ENCODE measurements at places on chromosomes 1 and 21. TPM values are rescaled to one million over a fixed set of nuclear protein-coding genes. Genes with fewer than 3 reads are reported as not detected.

GRCh38 chr1:70745199-70745598 lies 302.4 kb downstream of the PTGER3 start:
- DNase-seq, result no peak
- H3K27ac ChIP-seq, result no peak overlapping the region
- no peak overlapping the region for H3K4me3 ChIP-seq

DNA sequence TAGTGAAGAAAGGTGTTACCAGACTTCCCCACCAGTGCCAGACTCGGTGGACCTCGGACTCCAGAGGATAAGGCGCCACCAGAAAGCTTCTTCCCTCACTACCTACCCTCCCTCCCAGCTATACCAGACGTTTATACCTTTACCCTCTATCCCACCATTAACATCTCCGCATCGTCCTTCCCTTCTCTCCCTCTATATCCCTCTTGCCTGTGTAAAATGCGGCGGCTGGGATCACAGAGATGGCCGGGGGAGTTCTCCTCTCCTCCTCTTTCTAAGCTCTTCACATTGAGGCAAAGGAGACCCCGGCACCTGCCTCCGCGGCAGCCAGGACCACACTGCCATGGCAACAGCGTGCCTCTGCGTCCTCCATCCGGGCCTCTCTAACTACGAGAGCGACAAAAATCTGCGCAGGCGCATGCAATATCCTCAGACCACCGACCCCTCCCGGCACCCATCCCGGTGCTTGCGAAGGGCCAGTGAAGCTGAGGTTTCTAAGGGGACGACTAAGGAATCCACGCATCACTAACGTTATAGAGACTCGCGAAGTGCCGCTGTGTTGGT lies at the start of gene CCDC181:
Gene CCDC181, minus strand, starts transcription at position 394 of the 561 bp plus-strand sequence. CDS start 2,547 bp downstream, outside the sequence.
- peak within 1 kb of the TSS; percentile 67 for H3K4me3 ChIP-seq
- no peaks in the 10 kb centered on the region for H3K4me1 ChIP-seq
- H3K36me3 ChIP-seq, result no peaks in the 10 kb centered on the region
- peak; percentile 82 for DNase-seq
- H3K27ac ChIP-seq, result no peak within 1 kb of the TSS

- no peaks in the 10 kb centered on the region for H3K36me3 ChIP-seq
- no peaks in the 10 kb centered on the region for H3K4me1 ChIP-seq
- H3K27ac ChIP-seq, result no peak overlapping the region
- no peaks in the 10 kb centered on the region for H3K27me3 ChIP-seq
- no peak overlapping the region for H3K4me3 ChIP-seq
- no peak for DNase-seq
Measured at GRCh38 chr1:43372172-43372571, 4.4 kb upstream of the ELOVL1 start.

GRCh38 chr1:226820941-226821718 lies 49.3 kb upstream of the PSEN2 start:
- no peak overlapping the region for H3K4me3 ChIP-seq
- H3K36me3 ChIP-seq, result no peaks in the 10 kb centered on the region

DNA sequence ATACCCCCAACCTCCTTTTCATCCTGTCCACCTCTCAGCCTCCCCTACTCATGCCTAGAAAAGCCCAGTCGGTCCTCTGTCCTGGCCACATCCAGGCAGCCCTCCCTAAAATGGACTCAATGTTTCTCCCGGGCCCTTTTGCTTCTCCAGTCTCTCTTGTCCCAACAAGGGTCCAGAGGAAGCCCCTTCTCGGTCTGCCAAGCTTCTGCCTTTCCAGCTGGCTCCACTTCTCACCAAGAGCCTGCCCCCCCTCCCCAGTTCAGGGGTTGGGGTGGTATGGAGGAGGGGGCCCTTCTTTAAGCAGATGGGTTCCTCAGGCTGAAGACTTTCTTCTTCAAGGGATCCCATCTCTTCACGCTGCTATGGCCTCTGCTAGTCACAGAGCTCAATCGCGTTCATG lies 23.9 kb downstream of the RAB7B start:
- DNase-seq, result no peak
- H3K4me1 ChIP-seq, result no peaks in the 10 kb centered on the region
- no peak overlapping the region for H3K27ac ChIP-seq
- no peak overlapping the region for H3K4me3 ChIP-seq
- no peaks in the 10 kb centered on the region for H3K27me3 ChIP-seq

GRCh38 chr21:32448803-32449594 lies 36.5 kb downstream of the EVA1C start:
- no peaks in the 10 kb centered on the region for H3K4me1 ChIP-seq
- H3K4me3 ChIP-seq, result no peak overlapping the region
- no peaks in the 10 kb centered on the region for H3K36me3 ChIP-seq
- H3K27me3 ChIP-seq, result no peaks in the 10 kb centered on the region
- DNase-seq, result no peak

DNA sequence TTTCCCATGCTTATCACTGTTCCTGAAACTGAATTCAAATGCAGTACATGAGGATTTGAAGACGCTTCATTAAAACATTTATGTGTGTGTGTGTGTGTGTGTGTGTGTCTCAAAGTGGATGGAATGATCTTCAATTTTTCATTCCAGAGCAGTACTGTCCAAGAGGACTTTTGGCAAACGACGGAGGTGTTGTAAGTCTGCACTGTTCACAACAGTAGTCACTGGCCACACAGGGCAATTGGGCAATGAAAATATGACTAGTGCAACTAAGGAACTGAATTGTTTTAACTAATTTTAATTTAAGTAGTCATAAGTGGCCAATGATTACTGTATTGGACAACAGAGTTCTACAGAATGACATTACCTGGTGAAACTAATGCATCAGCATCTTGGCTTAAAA lies 5.0 kb downstream of the TAF5L start:
- no peak for DNase-seq
- no peaks in the 10 kb centered on the region for H3K27me3 ChIP-seq
- no peak overlapping the region for H3K4me3 ChIP-seq
- H3K4me1 ChIP-seq, result no peaks in the 10 kb centered on the region

GRCh38 chr1:209931141-209931540 lies 6.9 kb upstream of the SYT14 start:
- H3K4me1 ChIP-seq, result no peaks in the 10 kb centered on the region
- H3K4me3 ChIP-seq, result no peak overlapping the region
- DNase-seq, result no peak
- no peaks in the 10 kb centered on the region for H3K27me3 ChIP-seq

DNA sequence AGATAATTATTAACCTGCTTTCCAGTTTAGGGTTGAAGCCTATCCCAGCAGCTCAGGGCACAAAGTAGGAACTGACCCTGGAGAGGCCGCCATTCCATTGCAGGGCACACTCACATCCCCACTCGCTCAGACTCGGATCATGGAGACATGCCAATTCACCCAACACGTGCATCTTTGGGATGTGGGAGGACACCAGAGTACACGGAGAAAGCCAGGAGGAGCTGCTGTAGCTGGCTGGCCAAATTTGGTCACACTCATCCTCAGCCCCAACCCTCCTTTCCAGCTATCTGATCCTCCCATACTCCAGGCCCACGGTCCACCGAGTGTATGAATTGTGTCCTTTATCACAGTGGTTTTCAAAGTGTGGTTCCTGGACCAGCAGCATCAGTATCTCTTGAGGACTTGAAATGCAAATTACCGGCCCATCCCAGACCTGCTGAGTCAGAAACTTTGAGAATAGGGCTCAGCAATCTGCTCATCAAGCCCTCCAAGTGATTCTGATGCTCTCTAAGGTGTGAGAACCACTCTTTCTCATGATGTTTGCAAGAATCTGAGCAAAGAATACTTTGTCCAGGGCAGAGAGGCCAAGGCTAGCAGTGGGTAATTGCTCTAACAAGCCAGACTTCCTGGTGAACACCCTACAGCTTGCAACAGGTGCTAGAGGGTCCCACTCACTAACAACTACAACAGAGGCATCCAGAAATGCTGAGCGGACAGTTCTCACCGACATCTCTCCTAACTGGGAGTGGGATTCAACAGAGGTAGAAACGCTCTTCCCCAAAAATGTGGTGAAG lies 26.3 kb downstream of the IER5 start:
- DNase-seq, result no peak
- H3K36me3 ChIP-seq, result no peaks in the 10 kb centered on the region
- H3K4me1 ChIP-seq, result peaks cover 3% of the 10 kb centered on the region
- H3K27me3 ChIP-seq, result no peaks in the 10 kb centered on the region

GRCh38 chr1:72524021-72524420 lies 241.7 kb upstream of the NEGR1 start:
- H3K4me1 ChIP-seq, result no peaks in the 10 kb centered on the region
- H3K27ac ChIP-seq, result no peak overlapping the region
- DNase-seq, result no peak
- H3K4me3 ChIP-seq, result no peak overlapping the region
- no peaks in the 10 kb centered on the region for H3K27me3 ChIP-seq
- no peaks in the 10 kb centered on the region for H3K36me3 ChIP-seq

DNA sequence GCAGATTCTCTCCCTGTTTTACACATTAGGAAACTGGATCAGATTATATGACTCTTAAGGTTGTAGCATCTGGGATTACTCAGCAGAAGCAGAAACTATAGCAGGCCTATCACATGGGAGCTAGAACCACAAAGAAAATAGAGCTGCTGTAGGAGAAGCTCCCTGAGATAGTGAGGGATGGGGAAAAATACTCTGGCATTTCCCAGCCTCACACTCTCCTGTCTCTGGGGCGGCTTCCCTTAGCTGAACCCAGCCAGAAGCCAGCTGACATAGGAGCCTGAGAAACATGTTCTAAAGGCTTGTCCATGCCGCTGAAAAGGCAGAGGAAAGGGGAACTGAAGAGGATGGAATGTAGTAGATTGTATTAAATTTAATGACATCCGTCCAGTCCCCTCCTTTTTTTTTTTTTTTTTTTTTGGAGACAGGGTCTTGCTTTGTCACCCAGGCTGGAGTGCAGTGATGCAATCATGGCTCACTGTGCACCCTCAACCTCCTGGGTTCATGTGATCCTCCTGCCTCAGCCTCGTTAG lies 76.8 kb upstream of the DNAJC6 start:
- H3K36me3 ChIP-seq, result no peaks in the 10 kb centered on the region
- H3K4me1 ChIP-seq, result no peaks in the 10 kb centered on the region
- H3K27ac ChIP-seq, result no peak overlapping the region
- no peak for DNase-seq
- H3K4me3 ChIP-seq, result no peak overlapping the region

DNA sequence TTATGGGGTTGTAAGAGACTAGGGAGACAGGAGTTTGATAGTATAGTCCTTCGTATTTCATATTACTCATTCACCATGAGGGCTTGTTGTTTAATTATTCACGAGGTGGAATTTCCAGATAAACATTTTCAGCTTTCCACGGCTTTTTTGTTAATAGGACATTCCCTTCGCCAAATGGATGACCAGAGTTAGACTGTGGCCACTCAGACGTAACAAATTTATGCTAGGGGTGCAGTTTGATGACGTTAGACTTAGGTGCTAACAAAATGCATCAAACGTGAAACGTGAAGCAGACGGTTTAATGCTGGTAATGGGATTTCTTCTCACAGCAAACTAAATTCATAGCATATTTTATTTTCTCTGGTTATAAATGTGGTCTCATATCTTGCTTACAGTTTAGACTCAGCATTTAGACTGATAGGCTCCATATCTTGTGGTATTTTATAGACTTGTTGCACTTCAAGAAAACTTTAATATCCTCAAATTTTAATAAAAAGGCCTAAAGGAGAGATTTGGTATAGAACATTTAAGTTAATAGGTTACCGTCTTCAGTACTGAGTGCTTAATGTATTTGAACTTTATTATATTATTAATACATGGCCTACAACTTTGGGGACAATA lies 2.3 kb downstream of the DHX9 start:
- no peak overlapping the region for H3K27ac ChIP-seq
- no peaks in the 10 kb centered on the region for H3K36me3 ChIP-seq
- DNase-seq, result no peak
- no peaks in the 10 kb centered on the region for H3K4me1 ChIP-seq
- no peak overlapping the region for H3K4me3 ChIP-seq
- H3K27me3 ChIP-seq, result no peaks in the 10 kb centered on the region

GRCh38 chr1:161688946-161689345 lies 18.1 kb upstream of the FCRLA start:
- H3K36me3 ChIP-seq, result no peaks in the 10 kb centered on the region
- H3K4me3 ChIP-seq, result no peak overlapping the region
- DNase-seq, result no peak
- H3K27ac ChIP-seq, result no peak overlapping the region
- no peaks in the 10 kb centered on the region for H3K4me1 ChIP-seq

GRCh38 chr1:169250022-169250421 lies 117.6 kb downstream of the NME7 start:
- no peaks in the 10 kb centered on the region for H3K36me3 ChIP-seq
- no peaks in the 10 kb centered on the region for H3K27me3 ChIP-seq
- no peak overlapping the region for H3K4me3 ChIP-seq
- no peaks in the 10 kb centered on the region for H3K4me1 ChIP-seq

DNA sequence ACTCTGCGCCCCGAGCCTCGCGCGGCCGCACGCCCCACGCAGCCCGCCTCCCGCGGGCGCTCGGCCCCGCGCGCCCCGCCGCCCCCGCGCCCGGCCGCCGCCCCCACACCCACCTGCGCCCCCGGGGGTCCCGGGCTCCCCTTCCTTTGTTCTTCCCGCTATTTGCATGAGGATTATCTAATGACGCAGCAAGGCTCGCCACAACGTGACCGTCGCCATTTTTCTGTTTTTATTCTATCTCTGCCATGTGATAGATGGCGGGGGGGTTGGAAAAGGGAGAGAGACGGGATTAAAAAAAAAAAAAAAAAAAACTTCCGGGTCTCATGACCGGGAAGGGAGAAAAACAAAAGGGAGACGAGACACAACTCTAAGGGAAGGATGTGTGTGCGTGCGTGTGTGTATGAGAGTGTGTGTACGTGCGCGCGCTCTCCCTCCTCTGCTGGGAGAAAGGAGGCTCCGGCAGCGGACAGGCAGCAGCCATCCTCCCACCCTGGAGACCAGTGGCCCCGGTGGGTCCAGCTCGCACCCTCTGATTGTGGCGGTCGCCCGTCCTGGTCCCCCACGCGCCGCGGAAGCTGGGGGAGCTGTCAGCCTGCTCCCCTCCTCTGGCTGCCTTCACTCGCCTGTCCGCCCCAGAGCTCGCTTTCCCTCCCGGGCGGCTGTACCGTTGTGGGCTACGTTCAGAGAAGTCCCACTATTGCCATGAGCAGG lies 80.4 kb upstream of the AK4 start:
- peak overlapping the region; percentile 100 for H3K27ac ChIP-seq
- DNase-seq, result peak; percentile 85
- H3K4me3 ChIP-seq, result peak overlapping the region; percentile 78
- no peaks in the 10 kb centered on the region for H3K36me3 ChIP-seq
- H3K27me3 ChIP-seq, result no peaks in the 10 kb centered on the region

GRCh38 chr1:113965703-113966412 lies 13.4 kb upstream of the OLFML3 start:
- peaks cover 13% of the 10 kb centered on the region for H3K36me3 ChIP-seq
- H3K4me1 ChIP-seq, result no peaks in the 10 kb centered on the region
- DNase-seq, result no peak
- no peak overlapping the region for H3K4me3 ChIP-seq
- H3K27me3 ChIP-seq, result no peaks in the 10 kb centered on the region

GRCh38 chr1:173049322-173049633 lies 1.5 kb downstream of the TNFSF18 start:
- no peak for DNase-seq
- no peak overlapping the region for H3K4me3 ChIP-seq
- H3K4me1 ChIP-seq, result no peaks in the 10 kb centered on the region
- H3K27ac ChIP-seq, result no peak overlapping the region
- H3K27me3 ChIP-seq, result no peaks in the 10 kb centered on the region
- no peaks in the 10 kb centered on the region for H3K36me3 ChIP-seq

Gene BRINP3
- total RNA-seq, result 1.7 TPM

Gene FCRLA
- total RNA-seq, result not detected

Gene KRTAP12-2
- total RNA-seq, result not detected

Gene GPR52
- 6.5 TPM for total RNA-seq

Gene KCTD3
- 35.3 TPM for total RNA-seq

Gene F13B
- total RNA-seq, result not detected

Gene OPRD1
- total RNA-seq, result not detected

Gene SLC1A7
- 0.16 TPM for total RNA-seq

Gene PFKFB2
- total RNA-seq, result 9.6 TPM

Gene SPRR2E
- not detected for total RNA-seq

Data from aorta (tissue), 5 donors.